Activated CD4-positive, CD25-positive, alpha-beta regulatory T cell treated with anti-CD3 and anti-CD28 coated beads, Interleukin-2, amount 50 U/mL, for 72 hours (primary cell): ENCODE measurements at places on chromosomes 1 and 21.

DNA sequence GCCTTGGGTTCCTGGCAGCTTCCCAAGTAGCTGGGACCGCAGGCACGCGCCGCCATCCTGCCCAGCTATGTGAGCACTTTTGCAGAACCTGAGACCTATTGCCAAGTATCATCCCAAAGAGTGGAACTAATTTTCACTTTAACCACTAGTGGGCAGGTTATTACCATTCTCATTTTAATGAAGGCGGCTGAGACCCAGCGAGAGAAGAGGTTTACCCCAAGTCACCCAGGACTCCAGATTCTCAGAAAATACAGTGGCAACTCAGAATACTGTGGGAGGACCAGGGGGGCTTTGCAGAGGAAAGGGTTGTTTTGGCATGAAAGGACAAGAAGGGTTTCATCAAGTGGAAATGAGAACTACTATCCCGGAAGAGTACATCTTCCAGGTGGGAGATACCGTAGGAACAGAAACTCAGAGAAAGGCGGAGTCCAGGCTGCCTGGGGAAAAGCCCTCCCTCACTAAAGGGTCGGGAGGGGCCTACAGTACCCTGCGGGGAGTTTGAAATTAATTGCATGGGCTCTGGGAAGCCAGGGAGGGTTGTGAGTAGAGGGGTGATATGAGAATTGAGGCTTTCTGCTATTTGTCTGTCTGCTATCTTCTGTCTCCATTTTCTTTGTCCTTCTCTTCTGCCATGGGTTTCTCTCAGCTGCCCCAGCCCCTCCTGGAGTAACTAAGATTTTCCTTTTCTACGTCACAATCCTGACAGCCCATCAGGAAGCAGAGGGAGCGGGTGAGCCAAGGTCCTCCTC, 7.2 kb upstream of the SEMA4A start:
- no peak for DNase-seq

DNA sequence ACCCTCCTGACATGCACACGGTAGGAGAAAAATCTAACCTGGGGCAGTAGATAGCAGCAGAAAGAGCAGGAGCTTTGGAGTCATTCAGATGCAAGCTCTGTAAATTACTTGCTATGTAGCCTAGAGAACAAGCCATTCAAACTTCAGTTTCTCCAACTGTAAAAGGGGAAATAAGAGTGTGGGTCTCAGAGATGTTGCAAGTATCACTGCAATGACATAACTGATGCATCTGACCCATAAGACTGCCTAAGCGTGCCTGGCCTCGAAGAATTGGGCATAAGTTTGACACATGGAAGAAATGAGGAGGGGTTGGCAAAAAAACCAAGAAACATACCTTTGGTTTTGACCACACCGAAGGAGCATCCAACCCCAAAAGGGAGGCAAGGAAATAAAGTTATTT, 5.2 kb downstream of the AK2 start:
- no peak for DNase-seq

- no peak for DNase-seq
These were observed 9.8 kb downstream of the CBR1 start for GRCh38 chr21:36079671-36080070.

- DNase-seq = no peak
These were observed 46.7 kb downstream of the CLIC6 start for GRCh38 chr21:34715518-34715917.

- DNase-seq = no peak
These were observed 165.0 kb upstream of the PLXNA2 start for GRCh38 chr1:208409176-208409575.

- DNase-seq = peak; percentile 84
These were observed 19.5 kb upstream of the SMYD2 start for GRCh38 chr1:214261206-214262123.

- no peak for DNase-seq
These were observed 368.6 kb downstream of the PTPRC start for GRCh38 chr1:199007423-199007822.

- DNase-seq = no peak
These were observed 138.1 kb downstream of the MIS18A start for GRCh38 chr21:32140604-32141317.

GRCh38 chr1:219171192-219171935, 2.3 kb upstream of the LYPLAL1 start:
- no peak for DNase-seq

DNA sequence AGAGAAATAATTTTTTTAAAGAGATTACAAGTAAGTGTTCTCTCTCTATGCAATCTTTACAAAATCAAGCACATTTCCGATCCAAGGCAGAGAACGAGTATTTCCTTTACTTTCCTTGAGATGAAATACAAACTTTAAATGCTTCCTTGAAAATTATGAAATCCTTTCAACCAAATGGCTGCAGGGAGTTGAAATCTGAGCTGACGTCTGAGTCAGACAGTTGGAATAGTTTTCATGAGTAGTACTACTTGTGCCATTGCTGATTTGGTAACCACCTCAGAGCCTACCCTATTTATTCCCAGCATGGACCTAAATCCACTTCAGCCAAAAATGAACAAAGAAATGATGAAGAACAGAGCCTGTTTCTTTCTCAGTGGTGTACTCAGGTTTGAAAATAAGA, 183.6 kb downstream of the GIPC2 start:
- no peak for DNase-seq

GRCh38 chr1:225409051-225409450, 18.8 kb downstream of the LBR start:
- DNase-seq = no peak

GRCh38 chr1:8848663-8849386, 29.7 kb downstream of the ENO1 start:
- peak; percentile 84 for DNase-seq

DNA sequence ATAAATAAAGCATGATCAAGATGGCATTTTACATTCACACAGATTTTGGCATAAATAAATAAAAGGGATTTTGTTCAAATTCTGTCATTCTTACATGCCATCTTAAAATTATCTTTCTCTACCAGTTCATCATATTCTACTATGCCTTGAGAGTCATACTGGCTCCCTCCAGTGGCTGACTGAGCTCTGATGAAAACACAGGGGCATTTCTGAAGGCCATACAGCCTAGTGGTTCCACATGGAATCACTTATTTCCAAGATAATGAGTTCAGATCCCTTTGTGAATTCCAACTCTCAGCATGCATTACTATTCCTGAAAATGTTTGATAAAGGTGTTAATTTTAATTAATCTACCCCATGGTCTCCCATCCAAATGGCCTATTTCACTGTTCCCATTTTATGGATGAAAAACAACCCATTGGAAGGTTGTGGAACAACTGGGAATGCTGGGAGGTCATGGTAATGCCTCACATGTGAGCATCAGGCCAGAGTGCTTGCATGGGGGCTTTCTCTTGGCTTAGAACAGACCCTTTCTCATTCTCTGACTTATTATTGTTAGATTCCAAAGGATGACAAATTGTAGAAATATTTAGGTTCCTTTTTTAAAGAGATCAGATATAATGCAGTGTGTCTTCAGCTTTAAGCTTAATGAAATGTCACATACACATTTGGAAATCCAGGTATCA, 622.4 kb upstream of the PKN2 start:
- DNase-seq = no peak

- DNase-seq = no peak
These were observed 16.3 kb downstream of the ABCD3 start for GRCh38 chr1:94434365-94435045.

DNA sequence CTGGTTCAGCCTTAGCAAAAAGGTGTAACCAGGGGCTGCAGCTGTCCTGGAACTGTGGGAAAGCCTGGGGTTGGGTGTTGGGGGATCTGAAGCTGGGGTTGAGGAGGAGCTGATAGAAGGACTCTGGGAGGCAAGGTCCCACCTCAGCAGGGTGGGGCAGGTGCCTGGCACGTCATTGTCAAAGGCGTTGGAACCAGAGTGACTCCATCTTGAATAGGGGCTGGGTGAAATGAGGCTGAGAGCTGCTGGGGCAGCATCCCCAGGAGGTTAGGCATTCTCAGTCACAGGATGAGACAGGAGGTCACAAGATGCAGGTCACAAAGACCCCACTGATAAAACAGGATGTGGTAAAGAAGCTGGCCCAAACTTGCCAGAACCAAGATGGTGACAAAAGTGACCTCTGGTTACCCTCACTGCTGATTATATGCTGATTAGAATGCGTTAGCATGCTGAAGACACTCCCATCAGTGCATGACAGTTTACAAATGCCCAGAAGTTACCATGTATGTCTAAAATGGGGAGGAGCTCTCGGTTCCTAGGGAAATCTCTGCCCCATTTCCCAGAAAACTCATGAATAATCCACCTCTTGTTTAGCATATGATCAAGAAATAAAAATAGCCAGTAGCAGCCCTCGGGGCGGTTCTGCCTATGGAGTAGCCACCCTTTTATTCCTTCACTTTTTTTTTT, 85.4 kb downstream of the IER5 start:
- DNase-seq = no peak

DNA sequence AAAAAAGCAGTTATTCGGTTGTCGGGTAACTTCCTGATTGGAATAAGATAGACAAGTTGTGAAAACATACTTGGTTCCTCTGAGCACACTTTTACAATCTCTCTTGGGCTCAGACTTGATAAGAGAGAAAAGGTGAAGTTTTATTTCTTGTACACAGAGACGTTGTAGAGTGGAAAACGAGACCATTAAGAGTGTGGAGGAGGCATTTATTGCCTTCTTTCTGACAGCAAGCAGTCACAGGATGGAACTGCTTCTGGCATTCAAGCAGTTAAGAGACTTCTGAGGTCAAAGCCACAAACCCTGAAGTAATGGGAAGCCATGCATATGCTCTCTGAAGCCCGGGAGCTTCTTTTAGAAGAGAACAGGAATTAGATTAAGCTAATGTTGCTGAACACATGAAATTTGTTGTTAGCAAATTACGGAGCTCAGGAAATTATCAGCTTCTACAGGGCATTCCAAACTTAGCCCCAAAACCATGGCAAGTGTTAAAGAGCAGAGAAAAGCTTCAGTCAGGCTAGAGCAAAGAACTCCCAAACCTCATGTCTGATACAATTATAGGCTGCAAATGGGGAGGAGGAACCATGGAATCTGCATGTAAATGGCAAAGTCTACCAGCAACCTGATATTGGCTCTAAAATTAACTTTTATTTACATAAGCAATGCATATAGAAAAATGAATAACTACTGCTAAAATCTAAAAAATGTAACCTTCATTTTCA, 26.0 kb downstream of the S1PR1 start:
- no peak for DNase-seq

DNA sequence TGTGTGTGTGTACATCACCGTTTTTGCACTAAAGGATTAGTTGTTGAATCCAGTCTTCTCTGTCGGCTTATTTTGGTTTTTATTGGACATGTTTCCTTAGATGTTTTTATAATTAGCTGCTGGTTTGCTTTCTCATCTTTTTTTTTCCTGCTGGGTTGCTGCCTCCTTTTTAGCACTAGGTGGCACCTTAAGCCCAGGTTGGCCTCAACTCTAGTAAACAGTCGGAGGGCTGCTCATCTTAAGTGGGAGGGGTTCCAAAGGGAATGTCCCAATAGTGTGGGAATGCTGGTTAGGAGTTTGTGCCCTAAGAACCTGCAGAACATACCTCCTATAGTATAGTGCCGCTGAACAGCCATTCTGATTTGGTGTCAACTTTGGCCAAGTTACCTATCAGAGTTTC, 570.1 kb upstream of the CXADR start:
- DNase-seq = no peak

DNA sequence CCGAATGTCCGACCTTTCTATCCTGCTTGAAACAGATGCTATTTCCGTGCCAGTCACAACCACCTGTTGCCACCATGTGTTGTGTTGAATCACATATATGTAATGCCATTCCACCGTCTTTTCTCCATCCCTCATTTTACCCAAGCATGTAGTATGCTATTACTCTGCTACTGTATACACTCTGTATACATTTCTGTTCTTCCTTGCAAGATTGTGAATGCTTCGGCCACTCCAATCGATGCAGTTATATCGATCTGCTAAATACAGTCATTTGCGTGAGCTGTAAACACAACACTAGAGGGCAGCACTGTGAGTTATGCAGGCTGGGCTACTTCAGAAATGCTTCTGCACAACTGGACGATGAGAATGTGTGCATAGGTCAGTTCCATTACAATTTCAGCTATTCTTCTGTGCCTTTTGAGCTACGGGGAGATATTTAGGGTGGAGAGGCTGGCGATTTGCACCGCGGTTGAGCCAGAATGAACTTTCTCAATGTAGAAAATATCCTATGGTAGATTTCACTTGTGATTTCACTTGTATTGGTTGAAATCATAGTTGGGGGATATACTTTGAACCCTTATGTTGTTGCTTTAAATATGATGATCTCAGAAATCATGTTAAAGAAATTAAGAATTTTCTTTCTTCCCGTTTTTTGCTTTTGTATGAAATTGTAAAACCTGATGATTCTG, 289.8 kb downstream of the NTNG1 start:
- no peak for DNase-seq

DNA sequence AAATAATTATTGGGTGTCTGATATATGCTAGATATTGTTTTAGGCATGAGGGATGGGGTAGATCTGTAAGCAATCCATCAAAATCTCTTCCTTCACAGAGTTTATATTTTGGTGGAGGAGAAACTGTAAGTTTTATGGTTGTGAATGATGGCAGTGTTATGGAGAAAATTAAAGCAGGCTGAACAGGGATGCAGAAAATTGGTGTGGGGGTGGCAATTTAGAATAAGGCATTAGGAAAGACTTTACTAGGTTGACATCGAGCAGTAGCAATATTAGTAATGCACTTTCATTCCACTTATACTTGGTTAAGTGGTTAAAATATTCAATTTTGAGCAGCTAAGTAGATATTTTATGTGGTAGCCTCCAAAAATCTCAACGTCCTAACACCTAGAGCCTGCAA, 261.1 kb upstream of the SNX7 start:
- no peak for DNase-seq

- DNase-seq = no peak
These were observed 52.8 kb upstream of the STUM start for GRCh38 chr1:226495716-226496115.

DNA sequence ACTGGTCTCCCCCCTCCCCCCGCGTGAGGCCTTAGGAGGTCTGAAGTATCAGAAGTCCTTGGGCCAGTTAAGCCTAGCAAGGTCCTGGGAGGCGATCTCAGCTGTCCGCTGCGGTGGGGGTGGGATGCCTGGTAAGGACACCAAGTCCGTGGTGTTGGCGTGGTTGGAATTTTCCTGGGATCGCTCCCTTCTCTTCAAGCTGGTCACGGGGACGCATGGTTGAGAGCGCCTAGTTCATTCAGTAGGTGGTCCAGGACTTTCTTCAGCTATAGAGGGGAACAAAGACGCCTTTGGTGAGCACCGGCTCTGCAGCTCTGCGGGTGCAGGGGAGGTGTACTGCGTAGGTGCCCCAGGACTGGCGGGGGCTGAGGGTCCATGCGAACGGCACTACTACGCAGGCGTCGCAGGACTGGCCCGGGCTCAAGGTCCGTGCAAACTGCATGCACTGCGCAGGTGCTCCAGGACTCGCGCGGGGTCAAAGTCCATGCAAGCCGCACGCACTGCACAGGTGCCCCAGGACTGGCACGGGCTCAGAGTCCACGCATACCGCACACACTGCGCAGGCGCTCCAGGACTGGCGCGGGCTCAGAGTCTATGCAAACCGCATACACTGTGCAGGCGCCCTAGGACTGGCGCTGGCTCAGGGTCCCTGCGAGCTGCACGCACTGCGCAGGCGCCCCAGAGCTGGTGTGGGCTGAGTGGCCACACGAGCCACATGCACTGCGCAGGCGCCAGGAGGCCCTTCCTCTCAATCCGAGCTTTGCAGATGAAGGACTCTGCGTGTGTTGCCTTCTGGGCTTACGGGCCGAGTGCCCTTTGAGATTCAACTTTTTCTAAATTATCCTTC, 36.6 kb upstream of the HMGN1 start:
- DNase-seq = peak; percentile 51

GRCh38 chr1:160030657-160031364, 979 bp downstream of the PIGM start:
- no peak for DNase-seq
